ENCODE measurements at places on chromosomes 7 and 10.

DNA sequence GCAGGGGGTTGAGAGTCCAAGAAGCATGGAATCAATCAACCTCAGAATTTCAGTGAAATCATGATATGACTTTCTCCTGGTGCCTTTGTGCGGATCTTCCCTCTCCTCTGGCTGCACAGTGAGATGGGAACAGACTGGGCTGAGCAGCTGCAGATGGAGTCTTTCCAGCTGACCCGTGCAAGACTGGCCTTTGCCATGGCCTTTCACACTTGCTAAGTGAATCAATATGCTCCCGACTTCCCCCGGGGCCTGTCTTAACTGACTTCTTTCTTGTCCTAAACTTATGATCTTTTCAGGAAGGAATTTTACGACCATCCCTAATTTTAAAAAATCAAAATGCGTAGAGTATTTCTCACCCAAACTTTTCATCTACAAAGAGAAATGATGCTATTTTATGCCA, 469.9 kb downstream of the GALNT17 start:
- DNase-seq, result no peak

DNA sequence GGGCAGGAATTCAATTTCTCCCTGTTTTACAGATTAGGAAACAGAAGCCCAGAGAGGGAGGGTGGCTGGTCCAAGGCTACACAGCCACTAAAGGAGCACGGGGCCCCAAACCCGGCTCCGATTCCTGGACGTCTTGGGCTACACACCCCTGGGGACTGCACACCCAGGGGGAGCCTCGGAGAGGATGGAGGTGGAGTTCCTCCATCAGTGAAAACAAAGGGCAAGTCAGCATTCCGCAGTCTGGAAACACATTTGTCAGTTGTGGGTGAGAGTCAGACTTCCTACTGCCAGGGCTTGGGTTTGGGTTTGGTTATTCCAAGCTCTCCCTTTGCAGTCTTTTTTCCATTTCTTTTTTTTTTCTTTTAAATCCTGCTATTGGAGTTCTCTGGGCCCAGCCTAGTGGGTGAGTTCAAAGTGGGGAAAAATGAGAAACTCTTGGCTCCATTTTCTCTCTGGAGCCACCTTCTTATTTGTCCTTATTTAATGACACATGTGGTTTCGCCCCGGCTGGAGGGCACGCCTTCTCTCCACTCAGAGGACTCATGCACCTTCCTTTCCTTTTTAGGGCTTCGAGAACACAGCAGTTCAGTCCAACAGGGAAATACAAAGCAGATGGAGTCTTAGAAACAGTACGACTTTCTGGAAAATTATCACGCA, 59.9 kb upstream of the AQP1 start:
- DNase-seq, result no peak

DNA sequence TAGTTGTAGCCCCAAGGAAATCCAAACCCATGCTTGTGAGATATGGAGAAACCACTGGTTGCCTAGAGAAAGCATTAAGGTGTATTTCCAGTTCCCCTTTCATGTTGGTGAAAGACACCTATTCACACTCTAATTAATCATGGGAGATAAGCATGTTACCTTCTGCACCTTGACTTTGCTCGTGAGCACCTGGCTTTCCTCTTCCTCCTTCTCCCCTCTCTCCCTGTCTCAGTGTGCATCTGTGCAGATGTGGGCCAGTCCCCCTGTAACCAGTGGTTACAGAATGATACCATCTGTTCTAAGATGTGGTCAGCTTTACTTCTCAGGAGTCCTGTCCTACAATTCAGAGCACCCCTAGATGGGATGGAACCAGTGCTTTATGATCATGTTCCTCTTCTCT, 160.6 kb downstream of the LCOR start:
- no peak for DNase-seq

- DNase-seq, result no peak
These were observed 20.5 kb downstream of the TLL2 start for GRCh38 chr10:96493254-96493653.

GRCh38 chr10:123327450-123327849, 173.2 kb downstream of the BUB3 start:
- DNase-seq, result no peak

DNA sequence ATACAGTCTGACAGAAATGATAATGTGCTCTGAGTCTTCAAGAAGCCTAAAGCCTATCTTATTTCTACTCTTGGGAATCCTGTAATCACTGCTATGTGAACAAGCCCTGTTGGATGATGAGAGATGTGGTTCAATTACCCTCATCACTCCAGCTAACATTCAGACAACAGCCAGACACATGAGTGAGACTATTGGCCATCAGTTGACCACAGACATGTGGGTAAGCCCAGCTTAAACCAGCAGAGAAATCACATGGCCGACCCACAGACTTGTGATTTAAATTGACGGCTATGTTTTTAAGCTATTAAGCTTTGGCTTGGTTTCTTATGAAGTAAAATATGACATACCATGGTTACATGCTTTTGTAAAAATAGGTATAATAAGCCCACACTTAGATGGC, 2.6 kb downstream of the MBL2 start:
- no peak for DNase-seq

GRCh38 chr7:87592300-87592699, 8.4 kb downstream of the ABCB1 start:
- no peak for DNase-seq

DNA sequence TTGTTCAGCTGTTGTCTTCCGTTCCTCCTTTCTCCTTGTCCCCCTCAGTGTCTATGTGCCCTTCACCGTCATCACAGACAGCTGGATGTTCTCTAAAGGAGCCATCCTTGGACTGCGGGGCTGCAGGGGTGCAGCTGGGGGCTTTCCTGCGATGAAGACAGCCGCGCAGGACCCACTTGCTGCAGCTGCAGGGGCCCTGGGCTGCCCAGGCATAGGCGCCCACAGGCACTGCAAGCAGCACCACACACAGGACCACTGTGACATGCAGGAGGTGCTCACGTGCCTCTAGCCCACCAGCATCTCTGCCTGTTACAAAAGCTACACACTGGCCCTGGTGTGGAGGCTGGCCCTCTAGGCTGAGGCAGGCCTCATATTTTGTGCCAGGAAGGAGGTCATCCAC, 3.4 kb downstream of the LRIT2 start:
- DNase-seq, result no peak

GRCh38 chr7:81040496-81040895, 121.6 kb upstream of the SEMA3C start:
- DNase-seq, result no peak

GRCh38 chr10:14926061-14926470, 27.8 kb downstream of the DCLRE1C start:
- no peak for DNase-seq

DNA sequence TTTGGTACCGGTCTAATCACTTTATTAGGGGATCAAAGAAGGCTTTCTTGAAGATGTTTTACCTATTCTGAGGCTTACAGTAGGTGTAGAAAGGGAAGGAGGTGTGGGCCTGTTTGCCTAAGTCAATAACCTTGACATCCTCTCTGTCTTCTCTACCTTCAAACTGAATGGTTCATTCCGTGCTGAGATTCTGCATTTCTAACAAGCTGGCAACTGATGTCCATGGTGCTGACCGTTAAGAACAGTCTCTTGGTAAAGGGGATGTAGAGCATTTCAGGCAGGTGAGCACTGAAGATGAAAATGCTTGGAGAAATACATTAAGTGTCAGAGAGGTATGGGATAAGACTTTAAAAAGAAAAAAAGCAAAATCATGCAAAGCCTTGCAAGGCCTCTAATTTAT, 51.5 kb upstream of the DGKB start:
- DNase-seq, result no peak

- no peak for DNase-seq
These were observed 1.7 kb downstream of the SCRN1 start for GRCh38 chr7:29987811-29988317.

- DNase-seq, result no peak
These were observed 238.2 kb downstream of the CELF2 start for GRCh38 chr10:11255796-11256444.

DNA sequence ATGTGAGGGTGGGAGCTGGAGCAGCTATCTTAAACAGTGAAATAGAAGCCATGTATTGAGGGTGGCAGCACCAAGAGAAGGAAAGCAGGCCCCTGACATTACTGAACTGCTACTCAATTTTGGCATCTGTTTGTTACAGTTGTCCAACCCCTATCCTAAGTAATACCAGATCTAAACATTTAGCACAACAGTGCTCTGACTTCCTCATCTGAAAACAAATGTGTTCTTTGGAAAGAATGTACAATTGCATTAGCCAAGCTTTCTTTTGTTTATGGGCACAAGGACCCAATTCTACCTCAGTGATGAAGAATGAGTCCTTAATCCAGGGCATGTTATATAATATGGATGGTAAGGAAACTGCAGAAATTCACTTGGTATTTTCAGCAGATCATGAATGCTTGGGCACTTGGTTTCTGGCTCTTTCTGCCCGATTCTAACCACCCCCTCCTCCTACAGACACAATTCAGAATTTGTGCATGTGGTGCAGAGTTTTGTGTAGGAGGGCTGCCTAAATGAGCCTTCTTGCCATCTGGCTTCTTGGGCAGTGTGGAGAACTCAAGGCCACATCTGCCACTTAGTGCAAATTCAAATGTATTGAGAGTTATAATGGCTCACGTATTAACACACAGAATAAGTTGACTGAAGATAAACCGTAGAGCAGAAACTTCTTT, 36.9 kb upstream of the KMT2E start:
- DNase-seq, result no peak

DNA sequence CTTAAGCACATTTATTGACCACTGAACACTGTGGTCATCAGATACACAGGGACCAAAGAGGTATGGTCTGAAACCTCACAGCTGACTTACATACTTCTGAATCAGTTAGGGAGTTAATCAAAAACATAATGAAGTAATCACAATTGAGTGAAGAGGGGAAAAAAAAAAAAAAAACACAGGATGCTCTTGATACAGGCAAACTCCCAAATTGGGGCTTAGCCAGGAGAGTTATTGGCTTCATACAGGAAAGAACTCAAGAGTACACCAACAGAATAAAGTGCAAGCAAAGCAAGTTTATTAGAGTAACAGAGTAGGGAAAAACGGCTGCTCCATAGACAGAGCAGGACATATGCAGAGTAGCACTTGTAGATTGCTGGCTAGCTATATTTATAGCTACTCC, 917.0 kb downstream of the CNTNAP2 start:
- DNase-seq, result no peak

DNA sequence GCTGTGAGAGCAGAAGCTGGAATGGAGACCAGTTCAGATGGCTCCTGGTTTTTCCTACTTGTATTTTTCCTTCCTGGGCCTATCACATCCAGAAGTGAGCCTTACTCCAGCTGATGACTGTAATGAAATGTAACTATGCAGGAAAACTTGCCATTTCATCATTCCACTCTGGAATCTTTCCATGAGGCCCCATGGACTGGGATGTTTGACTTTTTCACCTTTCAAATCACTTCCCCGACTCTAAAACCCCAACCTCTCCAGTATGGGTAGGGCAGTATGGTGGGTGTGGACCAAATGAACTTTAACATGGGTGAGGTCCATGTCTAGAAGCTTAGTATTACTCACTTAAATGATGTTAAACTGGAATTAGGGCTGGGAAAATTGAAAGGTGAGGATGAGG, 40.3 kb upstream of the DLD start:
- no peak for DNase-seq

- no peak for DNase-seq
These were observed 236.5 kb downstream of the MGMT start for GRCh38 chr10:129703287-129704137.

- no peak for DNase-seq
These were observed 509.8 kb upstream of the MGMT start for GRCh38 chr10:128957221-128957620.

DNA sequence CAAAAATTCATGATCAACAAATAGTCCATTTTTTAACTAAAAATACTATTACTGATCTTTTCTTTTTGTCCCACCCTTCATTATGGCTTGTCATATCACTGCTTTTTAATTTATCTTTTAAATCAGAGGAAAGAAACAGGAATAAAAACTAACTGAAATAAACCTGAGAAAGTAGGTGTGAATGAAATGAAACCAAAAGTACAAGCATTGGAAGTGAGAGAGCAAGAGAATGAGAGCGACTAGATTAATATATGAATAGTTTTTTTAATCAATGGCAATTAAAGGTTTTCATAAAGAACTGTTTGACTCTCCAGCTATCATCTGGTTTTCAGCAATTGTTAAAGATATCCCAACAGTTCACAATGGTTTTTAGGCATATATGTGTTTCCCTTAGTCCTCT, 137.8 kb downstream of the SPAG6 start:
- DNase-seq, result no peak

GRCh38 chr7:36966039-36966438, 241.7 kb upstream of the AOAH start:
- DNase-seq, result no peak

GRCh38 chr10:106216085-106216484, 948.4 kb downstream of the SORCS1 start:
- no peak for DNase-seq

DNA sequence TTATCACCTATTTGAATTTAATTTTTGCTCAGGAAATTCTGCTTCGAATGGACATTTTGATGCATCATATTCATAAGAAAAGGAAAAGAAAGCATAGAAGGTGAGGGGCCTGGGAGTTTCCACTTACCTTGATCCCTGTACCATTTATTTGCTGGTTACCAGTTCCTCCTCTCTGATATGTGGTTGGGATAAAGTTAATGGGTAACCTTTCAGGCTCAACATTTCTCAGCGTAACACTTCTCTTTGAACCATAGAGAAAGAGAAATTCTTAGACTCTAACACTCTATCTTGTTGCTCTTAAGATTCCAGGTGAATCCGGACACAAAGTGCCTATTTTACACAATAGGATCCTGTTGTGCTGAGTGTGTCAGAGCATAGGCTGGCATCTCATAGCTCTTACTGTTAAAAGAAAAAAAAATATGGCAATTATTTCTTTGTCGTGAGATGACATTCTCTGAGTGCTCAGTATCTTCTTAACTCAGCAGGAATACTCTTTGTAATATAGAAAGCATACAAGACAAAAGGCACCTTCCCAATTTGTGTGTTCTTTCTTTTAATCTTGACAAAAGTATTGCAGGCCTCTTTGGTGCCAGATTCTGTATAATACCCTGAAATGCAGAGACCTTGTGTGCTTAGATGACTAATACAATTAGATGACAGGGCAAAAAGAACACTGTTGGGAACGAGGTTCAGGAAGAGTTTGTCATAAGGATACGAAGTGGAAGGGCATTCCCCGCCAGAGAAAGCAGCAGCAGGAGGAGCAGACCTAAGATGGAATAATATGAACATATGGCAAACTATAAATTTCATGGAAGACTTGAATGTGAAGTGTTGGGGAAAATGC, 689.6 kb downstream of the NRG3 start:
- no peak for DNase-seq

DNA sequence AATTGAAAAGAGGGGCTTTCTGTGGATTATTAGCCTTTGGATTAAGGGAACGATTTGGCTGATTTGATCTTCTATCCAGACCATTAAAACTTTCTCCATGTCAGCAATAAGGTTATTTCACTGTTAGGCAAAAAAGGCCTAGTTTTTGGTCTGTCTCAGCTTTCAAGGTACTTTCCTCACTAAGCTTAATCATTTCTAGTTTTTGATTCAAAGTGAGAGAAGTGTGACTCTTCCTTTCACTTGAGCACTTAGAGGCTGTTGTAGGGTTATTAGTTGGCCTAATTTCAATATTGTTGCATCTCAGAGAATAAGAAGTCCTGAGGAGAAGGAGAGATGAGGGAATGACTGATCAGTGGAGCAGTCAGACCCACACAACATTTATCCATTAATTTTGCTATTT, 596.0 kb upstream of the TPK1 start:
- no peak for DNase-seq

GRCh38 chr7:44285561-44285960, 39.8 kb downstream of the CAMK2B start:
- DNase-seq, result no peak

GRCh38 chr10:6383096-6383812, 180.5 kb downstream of the PFKFB3 start:
- peak; percentile 73 for DNase-seq
